ENCODE measurements at places on chromosomes 16 and 17.

DNA sequence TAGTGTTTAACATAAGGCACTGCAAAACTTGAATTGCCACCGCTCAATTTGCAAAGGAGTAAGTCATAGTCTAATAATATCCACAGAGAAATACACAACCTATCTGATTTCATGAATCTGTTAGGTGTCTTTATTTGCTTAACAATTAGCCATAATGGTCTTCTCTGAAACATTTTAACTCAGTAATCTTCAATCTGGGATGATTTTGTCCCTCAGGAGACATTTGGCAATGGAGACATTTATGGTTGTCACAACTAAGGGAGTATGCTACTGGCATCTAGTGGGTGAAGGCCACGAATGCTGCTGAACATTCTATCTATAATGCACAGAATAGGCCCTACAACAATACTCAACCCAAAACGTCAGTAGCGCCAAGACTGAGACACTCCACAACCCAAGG lies 4.3 kb downstream of the UBE2G1 start:
- no peak for DNase-seq

- no peak for DNase-seq
Measured at GRCh38 chr17:59623151-59623550, 3.5 kb downstream of the CLTC start.

- DNase-seq, result no peak
Measured at GRCh38 chr17:18327093-18327492, 12.0 kb downstream of the SMCR8 start.

DNA sequence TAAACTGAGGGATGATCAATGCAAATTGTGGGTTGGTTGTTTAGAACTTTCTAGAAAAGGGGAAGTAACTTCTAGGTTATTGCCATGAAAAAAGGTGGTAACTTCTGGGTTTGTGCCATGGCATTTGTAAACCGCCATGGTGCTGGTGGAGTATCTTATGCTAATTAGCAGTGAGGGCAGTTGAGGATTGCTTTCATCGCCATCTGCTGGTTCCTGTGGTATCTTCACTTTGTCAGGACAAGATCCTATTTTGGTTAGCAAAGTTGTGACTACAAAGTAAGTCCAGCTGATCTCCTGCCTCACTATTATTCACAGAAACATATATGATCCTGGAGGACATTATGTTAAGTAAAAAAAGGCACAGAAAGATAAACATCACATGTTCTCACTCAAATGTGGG lies 1332.3 kb downstream of the CDH11 start:
- DNase-seq, result no peak

DNA sequence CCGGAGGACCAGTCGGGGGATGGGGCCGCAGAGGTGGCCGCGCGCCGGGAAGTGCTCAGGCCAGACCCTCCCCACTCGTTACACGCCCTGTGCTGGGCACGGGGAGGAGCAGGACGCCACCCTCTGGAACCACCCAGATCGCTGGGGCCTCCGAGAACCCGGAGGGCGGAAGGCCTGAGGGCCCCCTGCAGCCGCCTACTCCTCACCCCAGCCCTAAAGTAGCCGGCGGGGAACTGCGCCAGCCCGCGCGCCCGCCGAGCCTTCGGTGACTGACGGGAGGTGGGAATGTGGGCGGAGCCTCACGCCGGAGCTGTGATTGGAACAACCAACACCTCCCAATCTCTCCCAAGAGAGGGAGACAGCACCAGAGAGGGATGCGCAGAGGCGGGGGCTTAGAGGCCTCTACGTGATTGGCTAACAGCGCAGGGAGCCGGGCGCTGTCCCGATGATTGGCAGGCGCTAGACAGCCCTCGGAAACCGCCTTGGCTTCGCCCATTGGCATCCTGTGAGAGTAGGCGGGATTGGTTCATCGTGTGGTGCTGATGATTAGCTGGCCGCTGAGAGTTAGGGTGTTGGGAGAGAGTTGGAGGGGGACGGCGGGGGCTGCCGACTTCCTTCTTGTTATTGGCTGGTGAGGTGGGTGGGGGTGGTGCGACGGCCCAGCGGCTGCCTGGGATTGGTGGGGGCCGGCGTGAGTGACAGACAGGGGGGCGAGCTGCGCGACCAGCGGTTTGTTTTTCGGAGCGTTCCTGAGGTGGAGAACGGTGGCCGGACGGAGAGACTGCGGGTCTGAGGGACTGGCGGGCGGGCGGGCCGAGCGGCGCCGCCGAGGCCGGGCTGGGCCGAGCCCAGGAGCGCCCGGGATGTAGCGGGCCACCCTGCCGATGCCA lies at the start of gene MAP3K3:
MAP3K3 (plus strand) TSS at position 734 of the 890 bp plus-strand sequence. CDS start 343 bp downstream, outside the sequence.
- DNase-seq, result peak; percentile 100

GRCh38 chr16:674214-674881 lies 1.1 kb upstream of the RHBDL1 start:
- no peak for DNase-seq

- no peak for DNase-seq
Measured at GRCh38 chr17:19534562-19535149, 1.0 kb downstream of the SLC47A1 start.

- no peak for DNase-seq
Measured at GRCh38 chr16:21197621-21198020, 13.8 kb downstream of the ZP2 start.

DNA sequence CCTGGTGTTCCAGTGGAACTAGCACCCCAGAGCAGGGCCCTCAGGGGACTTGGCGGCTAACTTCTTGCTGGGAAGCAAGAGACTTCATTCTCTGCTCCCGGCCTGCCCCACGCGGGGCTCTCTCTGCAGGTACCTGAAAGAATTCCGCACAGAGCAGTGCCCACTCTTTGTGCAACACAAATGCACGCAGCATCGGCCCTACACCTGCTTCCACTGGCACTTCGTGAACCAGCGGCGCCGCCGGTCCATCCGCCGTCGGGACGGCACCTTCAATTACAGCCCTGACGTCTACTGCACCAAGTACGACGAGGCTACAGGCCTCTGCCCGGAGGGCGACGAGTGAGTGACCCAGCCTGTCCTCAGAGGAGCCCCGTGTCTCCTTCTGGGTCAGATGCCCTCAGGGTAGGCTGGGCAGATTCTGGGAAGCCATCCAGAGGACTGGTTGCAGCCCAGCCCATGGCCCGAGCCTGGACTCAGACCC lies 25.1 kb downstream of the UNK start:
- DNase-seq, result no peak

DNA sequence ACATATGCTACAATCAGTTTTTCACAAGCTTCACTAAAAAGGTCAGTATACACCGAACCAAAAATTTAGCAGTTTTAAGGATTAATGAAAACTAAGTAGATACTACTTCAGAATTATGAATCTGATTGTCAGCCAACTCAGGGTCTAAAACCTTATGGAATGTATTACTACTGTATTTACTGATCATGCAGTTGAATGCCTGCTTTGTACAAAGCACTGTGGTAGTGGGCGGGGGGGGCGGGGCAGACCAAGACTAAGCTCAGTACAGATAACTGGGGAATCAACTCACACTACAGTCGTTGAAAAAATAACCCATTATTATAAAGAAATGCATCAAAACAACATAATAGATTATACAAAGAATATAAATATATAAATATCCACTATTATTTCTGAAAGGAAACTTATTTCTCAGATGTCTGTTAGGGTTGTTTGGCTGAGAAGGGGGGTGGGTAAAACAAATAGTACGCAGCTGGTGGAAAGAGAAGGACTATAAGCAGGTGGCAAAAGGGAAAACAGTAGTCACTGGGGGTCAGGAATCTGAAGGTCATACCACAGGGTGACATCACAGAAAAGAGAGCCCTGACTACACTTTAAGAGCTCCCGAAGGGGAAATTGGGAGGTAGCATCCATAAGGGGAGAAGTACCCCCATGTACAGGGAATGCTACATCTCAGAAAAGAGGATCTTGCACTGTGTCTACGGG lies 109.4 kb upstream of the AXIN2 start:
- no peak for DNase-seq

GRCh38 chr17:19410875-19411620 lies at the start of gene RNF112:
Gene RNF112 (plus strand): TSS chr17:19411232. CDS start chr17:19411409, 177 bp downstream.
- no peak for DNase-seq

GRCh38 chr16:79600638-79601091 lies at the start of gene MAF:
Gene MAF (minus strand): TSS chr16:79600737. CDS start chr16:79599902, 835 bp downstream.
- peak; percentile 96 for DNase-seq

DNA sequence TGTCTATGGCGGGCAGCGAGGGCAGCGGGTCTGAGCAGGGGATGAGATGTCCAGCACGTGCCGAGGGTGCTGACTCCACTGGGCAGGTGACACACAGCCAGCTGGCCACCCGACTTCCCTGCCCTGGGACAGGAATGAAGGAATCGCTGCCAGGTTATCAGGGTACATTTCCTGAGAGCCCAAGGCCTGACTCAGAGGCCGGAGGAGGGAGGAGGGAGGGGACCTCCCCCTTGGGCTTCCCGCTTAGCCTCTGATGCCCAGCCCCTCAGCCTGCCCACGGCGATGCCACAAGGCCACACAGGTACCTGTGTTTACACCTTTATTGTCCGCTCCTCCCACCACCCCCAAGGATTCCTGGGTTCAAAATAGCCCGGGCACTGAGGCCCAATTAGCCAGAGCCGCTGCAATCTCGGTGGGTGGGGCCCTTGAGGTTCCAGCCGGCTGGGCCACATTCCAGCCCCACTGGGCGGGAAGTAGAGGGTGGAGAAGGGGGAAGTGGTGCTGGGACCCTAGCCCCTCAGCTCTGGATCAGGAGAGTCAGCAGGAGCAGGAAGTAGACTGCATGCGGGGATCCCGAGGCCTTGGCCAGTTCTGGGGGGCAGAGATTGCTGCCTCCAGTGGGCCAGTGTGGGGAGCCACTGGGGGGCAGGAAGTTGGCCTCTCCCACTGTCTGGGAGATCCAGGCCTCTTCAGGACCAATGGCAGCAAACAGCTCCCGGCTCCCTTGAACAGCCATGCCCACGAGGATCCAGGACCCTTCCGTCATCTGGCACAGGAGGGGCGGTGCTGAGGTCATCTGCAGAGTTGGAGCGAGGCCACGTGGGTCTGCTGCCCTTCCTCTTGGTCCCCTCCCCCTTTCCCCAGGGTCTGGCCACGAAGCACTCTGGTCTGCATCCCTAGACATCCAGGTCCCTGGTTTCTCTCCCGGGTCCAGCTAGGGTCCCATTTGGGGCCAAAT lies 3.4 kb upstream of the PRSS8 start:
- no peak for DNase-seq

DNA sequence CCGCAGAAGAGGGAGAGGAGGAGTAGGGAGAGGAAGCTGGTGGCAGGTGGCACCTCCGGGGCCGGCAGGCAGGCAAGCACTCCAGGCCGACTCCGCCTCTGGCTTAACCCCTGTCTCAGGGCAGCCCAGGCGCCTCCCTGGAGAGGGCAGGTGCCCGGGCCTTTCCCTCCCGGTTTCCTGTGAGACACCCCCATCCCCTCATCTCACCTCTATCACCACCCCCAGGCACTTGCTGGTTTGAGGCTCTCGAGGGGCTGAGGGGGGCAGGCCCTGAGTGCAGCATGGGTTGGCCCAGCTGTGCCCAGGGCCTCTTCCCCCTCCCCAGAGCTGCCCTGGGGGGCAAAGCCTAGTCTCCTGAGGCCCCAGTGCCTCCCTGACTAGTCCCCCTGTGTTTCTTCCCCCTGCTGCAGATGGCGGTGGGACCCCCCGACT lies 6.0 kb downstream of the DOC2A start:
- DNase-seq, result no peak

DNA sequence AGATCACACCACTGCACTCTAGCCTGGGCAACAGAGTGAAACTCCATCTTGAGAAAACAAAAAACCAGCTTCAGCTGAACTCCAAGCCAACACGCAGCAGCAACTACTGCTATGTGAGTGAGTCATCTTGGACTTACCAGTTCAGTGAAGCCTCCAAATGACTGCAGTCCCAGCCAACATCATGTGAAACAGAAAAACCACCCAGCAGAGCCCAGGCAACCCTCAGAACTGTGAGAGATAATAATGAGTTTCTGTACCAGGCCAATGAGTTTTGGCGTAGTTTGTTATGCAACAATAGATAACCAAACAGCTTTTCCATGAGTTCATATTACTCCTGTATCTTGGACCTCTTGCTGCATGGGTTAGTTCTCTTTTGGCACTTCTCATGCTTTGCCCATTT lies 23.3 kb downstream of the PHF12 start:
- no peak for DNase-seq

DNA sequence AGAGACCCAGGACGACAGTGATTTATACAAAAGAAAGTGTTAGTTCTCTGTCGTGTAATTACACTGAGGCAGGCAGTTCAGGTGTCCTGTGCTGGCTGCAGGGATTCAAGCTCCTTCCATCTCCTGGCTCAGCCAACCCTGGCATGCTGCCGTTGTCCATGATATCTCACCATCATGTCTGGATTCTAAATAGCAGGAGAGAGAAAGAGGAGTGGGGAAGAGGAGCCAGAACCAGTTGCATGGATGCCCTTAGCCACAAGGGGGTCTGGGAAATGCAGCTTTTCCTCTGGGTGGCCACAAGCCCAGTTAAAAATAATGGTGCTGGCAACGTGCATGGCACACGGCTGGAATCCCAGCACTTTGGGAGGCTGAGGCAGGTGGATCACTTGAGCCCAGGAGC lies 9.7 kb downstream of the C16orf54 start:
- no peak for DNase-seq

DNA sequence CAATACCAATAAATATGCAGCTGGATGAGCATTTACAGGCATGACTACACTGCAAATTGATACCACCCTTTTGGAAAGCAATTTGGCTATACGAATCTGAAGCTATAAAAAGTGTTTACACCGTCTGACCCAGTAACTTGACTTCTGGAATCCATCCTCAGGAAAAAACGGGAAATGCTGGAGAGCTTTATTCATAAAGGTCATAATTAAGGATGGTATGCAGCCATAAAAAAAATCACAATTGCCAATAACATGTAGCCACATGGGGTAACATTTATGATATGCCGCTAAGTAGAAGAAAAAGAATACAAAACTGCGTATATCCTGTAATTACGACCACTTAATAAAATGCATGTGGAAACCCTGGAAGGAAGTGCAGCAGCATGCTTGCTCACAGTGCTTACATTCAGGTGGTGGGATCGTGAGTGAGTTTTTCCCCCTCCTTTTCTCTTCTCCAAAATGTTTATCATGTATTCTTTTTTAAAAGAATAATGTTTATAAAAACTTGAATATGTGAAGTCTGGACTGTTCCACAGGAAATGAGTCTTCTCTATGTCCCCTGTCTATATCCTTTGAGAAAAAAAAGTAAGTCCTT lies 34.2 kb downstream of the COPRS start:
- DNase-seq, result no peak

DNA sequence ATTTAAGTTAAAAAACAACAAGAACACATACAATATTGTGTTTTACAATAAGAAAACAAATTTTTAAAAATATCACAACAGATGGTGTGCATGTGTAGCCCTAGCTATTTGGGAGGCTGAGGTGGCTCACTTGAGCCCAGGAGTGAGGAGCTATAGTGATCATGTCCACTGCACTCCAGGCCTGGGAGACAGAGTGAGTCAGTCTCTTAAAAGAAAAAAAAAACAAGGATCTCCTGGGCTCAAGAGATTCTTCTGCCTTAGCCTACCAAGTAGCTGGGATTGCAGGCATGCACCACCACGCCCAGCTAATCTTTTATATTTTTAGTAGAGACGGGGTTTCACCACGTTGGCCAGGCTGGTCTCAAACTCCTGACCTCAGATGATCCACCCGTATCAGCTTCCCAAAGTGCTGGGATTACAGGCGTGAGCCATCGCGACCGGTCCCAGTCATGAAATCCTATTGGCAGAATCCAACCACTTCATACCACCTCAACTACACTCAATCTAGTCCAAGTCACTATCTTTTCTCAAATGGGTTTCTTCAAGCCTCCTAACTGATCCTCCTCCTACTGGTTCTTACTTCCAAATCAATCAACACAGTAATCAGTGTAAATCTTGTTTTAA lies 55.0 kb downstream of the STH start:
- no peak for DNase-seq
